ENCODE measurements at places on chromosomes 12 and 14.

GRCh38 chr12:100798286-100799160 lies 3.9 kb downstream of the ANO4 start:
- no peak for DNase-seq

- no peak for DNase-seq
Measured at GRCh38 chr12:127150479-127150878, 1116.5 kb upstream of the TMEM132C start.

GRCh38 chr14:101449114-101449513 lies 112.2 kb upstream of the DIO3 start:
- DNase-seq, result no peak

DNA sequence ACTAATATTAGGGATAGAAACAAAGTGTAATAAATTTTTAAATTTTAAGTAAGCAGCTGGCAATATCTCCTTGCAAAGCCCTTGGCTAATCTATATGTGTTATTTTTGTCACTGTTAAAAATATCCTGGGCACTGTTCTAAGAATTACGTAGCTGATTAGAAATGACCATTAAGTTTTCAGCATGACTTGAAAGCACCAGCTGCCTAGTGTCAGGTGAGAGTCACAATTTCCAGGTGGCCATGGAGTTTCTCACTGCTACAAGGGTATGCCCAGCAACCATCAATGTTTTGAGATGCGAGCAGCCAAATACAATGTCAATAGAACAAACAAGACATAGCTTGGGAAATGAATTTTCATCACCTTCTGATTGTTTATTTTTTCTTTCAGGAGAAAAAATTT lies 23.3 kb upstream of the GYS2 start:
- DNase-seq, result no peak

DNA sequence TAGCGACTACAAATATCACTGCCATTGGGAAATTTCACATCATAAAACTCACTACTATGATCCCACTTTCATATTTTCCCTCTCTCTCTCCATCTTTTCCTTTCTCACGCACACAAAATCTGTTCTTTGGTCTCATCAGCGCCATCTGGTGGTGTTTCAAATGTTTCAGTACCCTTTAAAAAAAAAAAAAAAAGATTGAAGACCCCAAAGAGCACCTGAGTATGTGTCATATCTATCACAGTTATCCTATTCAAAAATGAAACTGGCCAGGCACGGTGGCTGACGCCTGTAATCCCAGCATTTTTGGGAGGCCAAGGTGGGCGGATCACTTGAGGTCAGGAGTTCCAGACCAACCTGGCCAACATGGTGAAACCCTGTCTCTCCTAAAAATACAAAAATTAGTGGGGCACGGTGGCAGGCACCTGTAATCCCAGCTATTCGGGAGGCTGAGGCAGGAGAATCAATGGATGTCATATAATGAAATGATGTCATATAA lies 72.4 kb downstream of the TTC9 start:
- DNase-seq, result no peak

- no peak for DNase-seq
Measured at GRCh38 chr14:60220084-60220483, 28.9 kb upstream of the PPM1A start.

DNA sequence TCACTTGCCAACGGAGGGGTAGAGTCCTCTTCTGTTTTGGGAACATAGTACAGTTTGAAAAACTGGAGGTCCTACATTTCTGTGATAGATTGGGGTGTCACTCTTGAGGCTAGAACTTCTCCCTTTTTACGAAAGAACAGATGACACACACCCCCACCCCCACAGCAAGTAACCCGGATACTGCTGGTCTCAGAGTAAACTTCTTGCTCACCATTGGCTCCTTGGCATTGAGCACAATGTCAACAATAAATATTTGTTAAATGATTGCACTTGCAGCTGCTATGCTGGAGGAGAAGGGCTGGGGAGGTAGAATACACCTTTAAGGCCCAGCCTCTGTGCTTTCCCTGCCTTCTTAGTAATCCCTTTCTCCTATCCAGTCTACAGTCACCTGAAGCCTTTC lies 149.8 kb downstream of the TGFB3 start:
- DNase-seq, result no peak

DNA sequence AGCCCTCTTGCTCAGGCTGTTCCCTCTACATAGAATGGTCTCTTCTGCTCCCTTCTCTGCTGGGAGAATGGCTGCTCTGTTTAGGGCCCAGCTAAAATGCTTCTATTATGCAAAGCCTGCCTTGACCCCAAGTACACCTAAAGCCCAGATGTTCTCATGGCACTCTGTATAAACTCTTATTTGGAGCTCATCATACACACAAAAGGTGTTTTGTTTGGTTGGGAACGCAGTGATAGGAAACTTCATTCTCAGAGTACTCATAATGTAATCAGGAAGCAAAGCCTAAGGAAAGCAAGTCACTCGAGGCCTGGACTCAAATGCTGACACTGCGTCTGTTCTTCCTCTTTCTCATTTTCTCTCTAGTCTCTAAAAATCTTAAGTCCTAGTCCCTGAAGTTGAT lies 38.2 kb upstream of the SYCP3 start:
- DNase-seq, result no peak

- DNase-seq, result no peak
Measured at GRCh38 chr14:101960225-101960624, 4.1 kb upstream of the DYNC1H1 start.

- DNase-seq, result no peak
Measured at GRCh38 chr12:69527506-69528272, 57.5 kb downstream of the FRS2 start.

DNA sequence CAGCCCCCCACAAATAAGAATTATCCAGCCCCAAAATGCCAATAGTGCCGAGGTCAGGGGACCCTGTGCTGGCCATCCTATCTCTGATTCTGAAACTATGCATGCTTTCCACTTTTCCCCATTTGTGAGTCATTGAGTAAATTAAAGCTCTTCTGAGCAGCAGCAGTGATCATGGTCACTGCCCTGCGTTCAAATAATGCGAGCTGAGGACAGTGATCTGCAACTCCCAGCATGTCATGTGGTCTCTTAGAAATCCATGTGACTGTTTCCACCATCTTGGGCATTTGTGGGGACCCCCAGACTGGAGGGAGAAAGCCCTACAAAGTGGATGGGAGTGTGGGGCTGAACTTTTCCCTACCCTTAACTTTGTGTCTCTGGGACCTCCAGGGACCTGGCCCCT lies 53.8 kb downstream of the C14orf132 start:
- DNase-seq, result no peak

DNA sequence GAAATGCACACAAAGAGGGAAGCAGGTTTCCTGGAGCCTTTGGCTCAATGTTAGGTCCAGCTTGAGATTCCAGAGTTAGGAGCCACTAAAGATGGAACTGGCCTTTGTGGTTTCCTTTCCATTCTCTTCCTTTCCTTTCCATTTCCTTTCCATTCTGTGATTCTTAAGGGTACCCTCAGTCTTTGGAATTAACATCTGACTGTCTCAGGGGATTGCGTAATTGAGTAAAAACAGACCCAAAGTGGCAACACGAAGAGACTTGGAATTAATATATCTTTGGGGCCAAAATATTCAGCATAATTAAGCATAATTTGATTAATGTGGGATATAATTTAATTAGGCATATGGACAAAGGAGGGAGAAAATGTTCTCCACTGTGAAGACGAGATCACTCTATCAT lies 205.6 kb downstream of the CRADD start:
- DNase-seq, result no peak

- no peak for DNase-seq
Measured at GRCh38 chr12:124236625-124237031, 58.3 kb upstream of the RFLNA start.

DNA sequence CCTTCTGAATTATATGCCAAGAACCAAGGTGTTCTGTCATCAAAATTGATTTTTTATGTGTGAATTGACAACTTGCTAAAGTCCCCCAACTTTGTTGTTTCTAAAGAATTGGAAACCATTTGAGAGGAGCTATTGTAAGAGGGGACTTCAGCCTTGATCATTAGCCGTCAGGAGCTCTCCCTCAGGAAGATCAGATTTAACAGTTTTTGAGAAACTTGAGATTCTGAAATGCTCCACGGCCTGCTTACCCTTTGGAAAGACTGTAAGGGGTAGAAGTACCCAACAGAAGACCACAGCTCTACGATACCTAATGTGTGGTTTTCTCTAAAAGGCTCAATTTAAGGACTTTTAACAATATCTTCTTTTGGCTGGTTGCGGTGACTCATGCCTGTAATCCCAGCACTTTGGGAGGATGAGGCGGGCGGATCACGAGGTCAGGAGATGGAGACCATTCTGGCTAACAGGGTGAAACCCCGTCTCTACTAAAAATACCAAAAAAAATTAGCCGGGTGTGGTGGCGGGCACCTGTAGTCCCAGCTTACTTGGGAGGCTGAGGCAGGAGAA lies 51.1 kb downstream of the BAZ2A start:
- DNase-seq, result no peak

- DNase-seq, result no peak
Measured at GRCh38 chr14:32908196-32909084, 30.2 kb upstream of the NPAS3 start.

- DNase-seq, result no peak
Measured at GRCh38 chr12:111011999-111012600, 91.7 kb upstream of the MYL2 start.

DNA sequence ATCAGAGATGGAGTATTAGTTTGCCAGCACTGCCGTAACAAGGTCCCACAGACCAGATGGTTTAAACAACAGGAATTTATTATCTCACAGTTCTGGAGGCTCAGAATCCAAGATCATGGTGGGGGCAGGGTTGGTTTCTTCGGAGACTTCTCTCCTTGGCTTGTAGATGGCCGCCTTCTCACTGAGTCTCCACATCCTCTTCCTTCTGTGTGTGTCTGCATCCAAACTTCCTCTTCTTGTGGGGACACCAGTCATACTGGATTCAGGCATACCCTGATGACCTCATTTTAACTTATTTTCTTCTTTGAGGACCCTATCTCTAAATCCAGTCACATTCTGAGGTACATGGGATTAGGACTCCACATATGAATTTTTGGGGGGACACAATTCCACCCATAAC lies 455.5 kb downstream of the RGS6 start:
- no peak for DNase-seq

- no peak for DNase-seq
Measured at GRCh38 chr12:67929384-67929772, 59.9 kb upstream of the IFNG-AS1 start.

DNA sequence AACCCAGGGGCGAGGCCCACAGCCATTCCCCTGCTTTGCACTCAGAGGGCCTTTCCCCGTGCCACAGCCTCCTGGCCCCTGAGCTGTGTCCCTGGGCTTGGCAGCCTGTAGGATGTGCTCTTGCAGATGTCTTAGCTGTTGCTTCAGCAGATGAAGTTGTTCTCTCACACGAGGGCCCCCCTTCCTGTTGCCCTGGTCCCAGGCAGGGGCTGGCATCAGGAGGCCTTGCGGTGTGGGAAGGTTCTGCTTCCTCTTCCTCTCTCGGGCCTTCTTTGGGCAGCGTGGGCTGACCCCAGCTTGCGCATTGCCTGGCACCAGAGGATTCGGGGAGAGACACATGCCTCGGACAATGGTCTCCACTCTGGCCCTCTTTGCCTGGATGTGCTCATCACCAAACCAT lies 12.7 kb downstream of the PROX2 start:
- DNase-seq, result no peak

DNA sequence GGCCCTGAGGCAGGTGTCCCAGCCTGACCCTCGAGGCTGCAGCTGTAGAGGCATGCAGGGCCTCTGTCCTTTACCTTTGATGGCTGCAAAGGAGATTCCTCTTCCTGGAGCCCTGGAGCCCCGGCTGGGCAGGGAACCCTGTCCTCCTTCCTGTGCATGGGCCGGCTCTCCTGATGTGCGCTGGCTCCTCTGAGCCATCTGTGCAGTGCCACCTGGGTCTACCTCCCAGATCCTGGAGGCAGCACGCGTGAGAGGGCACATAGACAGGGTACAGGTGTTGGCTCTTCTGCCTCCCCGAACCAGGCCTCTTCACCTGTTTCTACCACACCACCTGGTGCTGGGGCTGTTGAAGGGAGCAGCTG lies 115.1 kb downstream of the BEGAIN start:
- DNase-seq, result no peak

DNA sequence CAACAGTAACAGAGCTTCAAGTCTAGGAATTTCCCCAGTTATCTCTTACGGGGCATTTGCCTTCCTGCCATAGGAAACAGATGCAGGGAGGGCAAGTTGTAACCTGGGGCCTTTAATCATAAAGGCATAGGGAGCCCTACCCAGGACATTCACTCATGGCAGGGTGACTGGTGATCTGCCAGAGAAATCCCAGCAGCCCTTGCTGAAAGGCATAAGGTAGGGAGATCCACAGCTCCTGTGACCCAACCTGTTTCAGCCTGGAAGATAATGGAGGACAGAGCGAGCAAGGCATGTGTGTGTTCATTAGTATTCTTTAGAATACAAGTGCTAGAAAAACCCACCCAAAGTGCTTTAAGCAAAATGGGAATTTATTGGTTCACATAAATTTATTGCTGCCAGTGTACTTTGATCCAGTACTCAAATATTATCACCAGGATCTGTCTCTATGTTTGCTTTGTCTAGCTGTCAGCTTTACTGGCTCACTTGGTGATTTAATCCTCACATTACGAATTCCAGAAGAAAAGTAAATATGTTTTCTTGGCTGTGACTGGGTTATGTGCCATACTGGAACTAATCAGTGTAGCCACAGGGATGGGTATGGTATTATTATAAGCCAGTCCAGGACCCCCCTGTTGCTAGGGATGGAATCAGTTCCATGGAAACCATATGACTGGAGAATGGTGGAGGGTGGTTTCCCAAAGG lies 21.1 kb upstream of the AKAP6 start:
- DNase-seq, result no peak

DNA sequence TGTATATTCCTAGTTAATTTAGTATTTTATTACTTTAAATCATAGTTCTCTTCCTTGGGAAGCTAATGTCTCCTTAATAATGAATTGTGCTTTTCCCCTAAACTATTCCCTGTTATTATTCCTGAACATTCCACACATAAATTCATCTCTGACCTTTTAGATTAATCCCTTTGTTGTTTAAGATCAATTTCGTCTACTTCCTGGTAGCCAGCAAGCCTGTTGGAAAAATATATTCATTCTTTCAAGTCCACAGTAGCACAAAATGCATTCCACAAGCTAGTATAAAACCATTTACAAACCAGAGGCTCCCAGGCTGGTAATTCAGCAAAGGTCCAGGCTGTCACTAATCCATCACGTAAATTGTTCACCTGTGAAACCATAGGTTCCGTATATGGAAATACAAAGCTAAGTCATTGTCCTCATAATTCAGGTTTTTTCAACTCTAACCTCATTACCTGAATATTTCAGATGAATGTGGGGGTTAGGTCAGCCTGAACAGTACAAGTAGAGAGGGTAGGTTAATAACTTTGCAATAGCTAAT lies 232.7 kb downstream of the SEC23A start:
- no peak for DNase-seq

DNA sequence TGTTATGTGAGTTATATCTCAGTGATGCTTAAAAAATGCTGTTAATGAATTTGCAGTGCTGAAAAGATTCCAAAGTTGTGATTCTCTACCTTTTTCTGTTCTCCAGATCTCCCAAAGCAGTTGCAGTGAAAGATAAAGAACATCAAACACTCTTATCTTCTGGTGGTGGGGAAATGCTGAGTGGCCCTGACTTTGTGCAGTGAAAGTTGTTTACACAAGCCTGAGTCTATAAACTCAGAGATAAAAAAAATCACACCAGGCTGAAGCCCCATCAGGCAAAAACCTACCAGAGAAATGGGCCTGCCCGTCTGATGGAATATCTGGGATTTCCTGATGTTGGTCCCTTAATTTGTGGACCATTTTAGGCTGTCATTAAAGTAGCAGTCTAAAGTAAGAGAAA lies 46.1 kb downstream of the RASSF3 start:
- no peak for DNase-seq
